GM12891 (cell line): ENCODE measurements at places on chromosomes 3 and 15.

DNA sequence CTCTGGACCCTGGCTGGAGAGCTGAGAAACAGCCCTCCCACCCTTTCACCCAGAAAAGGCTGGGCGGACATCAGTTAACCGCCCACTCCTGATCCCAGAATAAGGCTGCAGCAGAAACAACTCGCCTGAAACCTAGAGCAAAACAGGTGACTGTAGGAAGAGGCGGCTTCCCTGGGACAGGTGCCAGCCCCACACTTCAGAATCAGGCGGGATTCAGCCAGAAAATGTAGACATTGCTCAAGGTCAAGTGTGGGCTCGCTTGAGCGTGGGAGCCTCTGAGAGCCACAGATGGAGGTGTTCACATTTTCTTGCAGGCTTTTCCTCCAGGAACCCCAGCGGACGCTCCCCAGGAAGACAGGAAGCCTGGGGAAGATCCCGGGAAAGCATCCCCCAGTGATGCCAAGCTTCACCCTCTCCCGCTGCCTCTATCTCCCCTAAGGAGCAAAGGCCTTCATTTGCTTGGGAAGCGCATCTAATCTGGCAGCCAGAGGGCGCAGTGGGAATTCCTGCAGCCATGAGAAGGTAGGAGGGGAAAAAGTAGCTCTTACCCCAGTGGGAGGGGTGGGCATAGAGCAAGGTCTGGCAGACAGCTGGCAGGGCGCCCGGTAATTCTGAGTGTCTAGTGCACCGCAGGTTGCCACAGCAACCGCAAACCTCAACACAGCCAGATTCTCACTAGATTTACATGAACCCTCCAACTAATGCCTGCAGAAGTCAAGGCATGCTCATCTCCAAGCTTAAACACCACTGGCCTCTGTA lies 77.7 kb downstream of the OCA2 start:
- DNase-seq: no peak

DNA sequence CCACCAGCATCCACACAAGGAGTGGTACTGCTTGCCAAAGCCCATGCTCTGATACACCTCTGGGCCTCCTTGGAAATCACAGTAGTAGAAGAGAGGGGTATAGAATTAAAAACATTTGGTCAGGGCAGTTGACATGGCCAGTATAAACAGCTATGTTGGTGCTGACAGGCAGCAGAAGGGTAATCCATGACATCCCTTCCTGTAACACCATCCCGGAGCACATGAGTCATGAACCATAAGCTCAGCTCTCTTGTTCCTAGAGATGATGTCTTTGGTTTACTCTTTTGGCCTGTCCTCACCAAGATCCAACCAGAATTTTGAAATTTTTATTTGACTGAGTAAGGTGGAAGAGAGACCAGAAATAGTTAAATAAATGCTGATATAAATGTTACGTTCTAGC lies 132.6 kb upstream of the CTDSPL start:
- no peak for DNase-seq

DNA sequence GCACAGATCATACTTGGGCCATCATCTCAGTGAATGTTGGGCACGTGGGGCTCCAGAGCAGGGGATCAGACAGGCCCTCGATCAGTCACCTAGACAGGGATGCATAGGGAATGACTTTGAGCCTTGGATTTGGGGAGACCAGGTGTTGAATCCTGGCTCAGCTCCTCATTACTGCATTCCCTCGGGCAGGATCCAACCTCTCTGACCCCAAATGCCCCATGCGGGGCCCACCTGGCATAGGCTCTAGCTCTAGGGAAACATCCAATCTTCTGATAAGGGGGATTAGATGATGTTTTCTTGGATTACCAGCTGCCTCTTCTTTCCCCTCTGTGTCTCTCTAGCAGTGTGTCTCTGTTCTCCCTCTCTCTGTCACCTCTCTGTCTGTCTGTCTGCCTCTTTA lies 22.7 kb downstream of the LOXL1 start:
- DNase-seq: no peak

- no peak for DNase-seq
These were observed 29.4 kb upstream of the GRIP2 start for GRCh38 chr3:14569474-14570000.

GRCh38 chr3:133855772-133856171 lies 39.9 kb downstream of the RAB6B start:
- DNase-seq: no peak
